ENCODE measurements at places on chromosomes 4 and X. TPM values are rescaled to one million over a fixed set of nuclear protein-coding genes. Genes with fewer than 3 reads are reported as not detected.

DNA sequence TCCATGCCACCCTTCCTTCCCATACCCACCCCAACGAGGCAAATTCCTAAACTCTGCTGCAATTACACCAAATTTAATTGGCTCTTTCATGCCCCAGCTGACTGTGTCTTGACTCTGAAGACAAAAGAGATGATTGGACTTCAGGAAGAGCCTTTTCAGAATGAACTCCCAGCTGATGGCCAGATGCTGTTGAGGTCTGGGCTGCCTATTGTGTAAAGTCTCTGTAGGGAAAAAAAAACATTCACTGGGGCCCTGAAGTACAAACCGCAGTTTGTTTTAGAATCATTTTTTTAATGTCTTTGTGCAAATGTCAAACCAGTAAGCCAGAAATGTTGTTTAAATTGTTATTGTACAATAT, 174.8 kb downstream of the HHIP start:
- DNase-seq, result no peak

GRCh38 chrX:7083468-7084396, 63.8 kb upstream of the STS start:
- DNase-seq, result peak; percentile 95

DNA sequence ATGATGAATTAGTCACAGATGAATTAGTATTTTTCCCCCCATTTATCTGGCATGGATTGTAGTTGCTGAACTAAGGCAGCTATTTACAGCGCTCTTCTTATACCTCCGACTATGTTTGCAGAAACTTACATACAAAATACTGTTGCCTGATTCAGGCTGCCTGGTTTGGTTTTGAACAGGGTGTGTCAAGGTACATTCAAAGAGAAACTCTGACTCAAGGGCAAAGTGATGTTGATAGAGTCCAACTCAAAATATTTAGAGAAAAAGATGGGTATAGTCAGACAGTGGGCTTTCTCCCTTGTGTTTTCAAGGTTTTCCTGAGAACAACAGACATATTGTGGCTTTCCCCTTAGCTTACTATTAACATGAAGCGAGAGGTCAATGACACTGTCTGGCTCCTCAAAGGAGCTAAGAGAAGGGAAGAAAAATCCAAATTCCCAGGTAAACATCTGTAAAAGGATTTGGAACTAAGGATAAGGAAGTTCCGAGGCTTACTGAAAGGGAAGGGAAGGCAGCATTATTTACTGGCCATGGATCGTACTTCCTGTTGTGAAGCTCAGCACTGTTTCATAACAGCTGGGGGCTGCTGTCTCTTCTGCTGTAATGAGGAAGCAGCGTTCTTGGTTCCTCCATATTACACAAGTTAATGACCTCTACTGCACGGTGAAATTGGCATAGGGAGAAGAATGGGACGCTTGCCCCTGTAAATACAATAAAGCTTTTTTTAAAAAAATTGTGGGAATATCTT, 30.9 kb downstream of the FAM9C start:
- no peak for DNase-seq

SULT1E1 gene
- total RNA-seq, result not detected

SUV39H1 gene
- 22.3 TPM for total RNA-seq

RBM3 gene
- total RNA-seq, result 208 TPM

Measured in RPMI7951 (cell line).